ENCODE measurements at places on chromosomes 7 and 10.

- DNase-seq, result no peak
Observed at GRCh38 chr10:75470901-75471300, 39.5 kb downstream of the LRMDA start.

GRCh38 chr7:20190560-20191390, 26.4 kb downstream of the MACC1 start:
- no peak for DNase-seq

GRCh38 chr7:28942168-28942567, 16.0 kb downstream of the TRIL start:
- no peak for DNase-seq

GRCh38 chr7:102415685-102416225, 17.6 kb upstream of the ORAI2 start:
- no peak for DNase-seq

- no peak for DNase-seq
Observed at GRCh38 chr7:38855386-38855785, 53.6 kb downstream of the VPS41 start.

GRCh38 chr10:133365461-133366129, 7.6 kb downstream of the ECHS1 start:
- DNase-seq, result no peak

DNA sequence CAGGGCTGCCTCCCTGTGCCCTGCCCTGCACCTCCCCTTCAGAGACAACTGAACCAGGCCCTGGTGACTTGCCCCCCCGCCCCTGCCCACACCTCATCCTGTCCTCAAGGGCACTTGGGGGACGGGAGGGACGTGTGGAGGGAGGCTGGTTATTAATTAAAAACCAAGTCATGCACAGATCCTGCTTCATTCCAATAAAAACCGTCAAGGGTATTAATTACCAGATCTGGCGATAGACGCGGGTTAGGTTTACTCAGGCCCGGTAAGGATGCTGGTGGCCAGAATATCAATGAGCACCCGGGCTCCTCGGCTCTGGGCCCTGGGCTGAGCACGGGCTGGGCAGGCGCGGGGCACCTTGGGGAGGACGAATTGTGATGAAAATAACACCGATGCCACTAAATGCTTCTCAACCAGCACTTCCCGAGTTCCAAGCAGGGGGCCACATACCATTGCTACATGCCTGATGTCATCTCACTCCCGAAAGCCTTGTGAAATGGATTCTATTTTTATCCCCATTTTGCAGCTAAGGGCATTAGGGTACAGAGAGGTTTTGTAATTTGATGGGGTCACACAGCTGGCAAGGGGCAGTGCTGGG, 24.5 kb upstream of the GTF2IRD1 start:
- DNase-seq, result no peak

- peak; percentile 30 for DNase-seq
Observed at GRCh38 chr10:128286762-128287500, 160.7 kb upstream of the MKI67 start.

GRCh38 chr7:137992550-137993394, 9.1 kb downstream of the CREB3L2 start:
- no peak for DNase-seq

DNA sequence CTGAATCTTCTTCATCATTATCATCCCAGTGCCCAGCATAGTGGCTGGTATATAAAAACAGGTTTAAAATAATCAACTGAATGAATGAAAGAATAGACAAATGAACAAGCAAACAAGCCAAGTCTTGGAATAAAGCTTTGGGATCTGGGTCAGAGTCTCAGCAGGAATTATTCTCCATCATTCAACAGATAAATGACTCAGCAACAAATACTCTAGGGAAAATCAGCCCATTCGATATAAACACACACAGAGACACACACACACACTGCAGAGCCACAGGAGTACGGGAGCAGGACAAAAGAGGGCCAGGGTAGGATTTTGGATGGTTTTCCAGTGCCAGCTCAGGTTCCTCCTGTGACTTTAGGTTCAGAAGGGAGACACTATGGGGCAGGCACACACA, 29.2 kb upstream of the DLX6 start:
- DNase-seq, result no peak

- DNase-seq, result no peak
Observed at GRCh38 chr7:47586925-47587324, 5.0 kb upstream of the TNS3 start.

DNA sequence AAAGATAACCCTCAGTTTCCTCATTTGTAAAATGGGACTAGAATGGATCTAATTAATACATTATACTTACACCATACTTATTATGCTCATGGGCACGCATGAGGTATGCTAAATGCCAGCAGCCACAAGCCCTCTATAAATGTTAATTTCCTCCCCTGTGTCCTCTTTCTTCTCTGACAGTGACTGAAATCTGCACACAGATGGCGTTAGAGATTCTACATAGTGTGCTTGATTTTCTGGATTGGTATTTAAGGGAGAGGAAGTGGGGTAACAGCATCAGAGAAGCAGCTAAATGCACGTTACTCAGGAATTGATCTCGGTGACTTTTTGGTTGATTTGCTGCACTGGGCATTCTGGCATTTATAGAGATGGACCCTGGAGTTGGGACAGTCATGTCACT, 568.5 kb downstream of the CALN1 start:
- DNase-seq, result no peak

DNA sequence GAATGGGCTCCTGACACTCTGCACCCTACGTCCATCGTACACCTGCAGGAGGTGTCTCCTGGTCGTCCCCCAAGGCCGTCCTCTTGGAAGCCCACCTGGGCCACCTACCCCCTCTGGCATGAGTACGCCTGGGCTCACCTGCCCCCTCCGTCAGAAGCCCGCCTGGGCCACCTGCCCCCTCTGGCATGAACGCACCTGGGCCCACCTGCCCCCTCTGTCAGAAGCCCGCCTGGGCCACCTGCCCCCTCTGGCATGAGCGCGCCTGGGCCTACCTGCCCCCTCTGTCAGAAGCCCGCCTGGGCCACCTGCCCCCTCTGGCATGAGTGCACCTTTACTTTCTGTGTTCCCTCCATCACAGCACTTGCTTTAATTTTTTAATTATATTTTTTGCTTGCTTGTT, 401.2 kb downstream of the PTPRN2 start:
- DNase-seq, result no peak

- DNase-seq, result peak; percentile 6
Observed at GRCh38 chr7:37942934-37943610, 22.6 kb downstream of the EPDR1 start.

DNA sequence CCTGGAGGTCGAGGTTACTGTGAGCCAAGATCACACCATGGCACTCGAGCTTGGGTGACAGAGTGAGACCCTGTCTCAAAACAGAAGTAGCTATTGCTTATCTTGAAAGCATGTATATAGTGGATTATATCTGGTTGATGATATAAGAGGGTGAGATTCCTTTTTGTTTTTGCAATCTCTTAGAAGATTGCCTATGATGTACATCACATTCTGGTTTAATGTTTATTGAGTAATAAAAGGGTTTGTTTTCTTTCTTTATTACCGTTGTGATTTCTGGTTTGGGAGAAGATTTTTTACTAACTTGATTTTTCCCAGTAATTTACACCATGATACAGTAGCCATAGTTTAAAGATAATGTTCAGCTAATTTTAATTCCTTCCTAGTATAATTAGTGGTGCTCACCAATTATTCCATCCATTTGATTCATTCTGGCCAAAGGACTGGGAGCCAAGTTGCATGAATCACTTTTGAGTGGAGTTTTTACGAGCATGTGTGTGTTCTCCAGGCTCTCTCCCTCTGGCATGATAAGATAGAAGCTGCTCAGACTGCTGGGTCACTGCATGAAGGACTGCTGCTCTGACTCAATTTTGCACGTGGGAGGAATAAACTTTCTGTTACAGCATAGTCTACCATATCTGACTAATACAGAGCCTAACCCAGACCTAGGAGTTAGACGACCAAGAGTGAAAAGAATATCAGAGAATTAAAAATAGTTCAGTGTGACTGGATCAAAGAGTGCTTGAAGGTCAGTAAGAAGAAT, 13.5 kb upstream of the TSPAN13 start:
- DNase-seq, result no peak

- no peak for DNase-seq
Observed at GRCh38 chr10:26477501-26477900, 39.4 kb downstream of the APBB1IP start.

- DNase-seq, result no peak
Observed at GRCh38 chr10:80894311-80894791, 356.6 kb downstream of the SH2D4B start.

DNA sequence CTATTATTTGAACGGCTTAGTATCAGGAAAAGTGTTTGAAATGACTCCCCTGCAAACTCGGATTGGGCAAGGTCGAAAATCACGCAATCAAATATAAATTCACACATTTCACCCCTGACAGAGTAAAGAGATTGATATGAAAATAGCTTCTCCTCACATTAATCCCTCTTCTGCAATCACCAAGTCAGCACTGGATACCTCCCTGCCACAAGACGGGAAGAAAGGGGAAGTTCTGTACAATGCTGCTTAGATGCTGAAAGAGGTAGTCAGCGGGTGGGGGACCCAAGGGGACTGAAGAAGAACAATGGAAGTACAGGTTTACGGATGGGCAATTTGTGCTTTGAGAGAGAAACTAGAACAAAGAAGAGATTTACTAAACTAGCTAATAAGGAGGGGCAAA, 72.0 kb upstream of the ANK3 start:
- DNase-seq, result peak; percentile 42

DNA sequence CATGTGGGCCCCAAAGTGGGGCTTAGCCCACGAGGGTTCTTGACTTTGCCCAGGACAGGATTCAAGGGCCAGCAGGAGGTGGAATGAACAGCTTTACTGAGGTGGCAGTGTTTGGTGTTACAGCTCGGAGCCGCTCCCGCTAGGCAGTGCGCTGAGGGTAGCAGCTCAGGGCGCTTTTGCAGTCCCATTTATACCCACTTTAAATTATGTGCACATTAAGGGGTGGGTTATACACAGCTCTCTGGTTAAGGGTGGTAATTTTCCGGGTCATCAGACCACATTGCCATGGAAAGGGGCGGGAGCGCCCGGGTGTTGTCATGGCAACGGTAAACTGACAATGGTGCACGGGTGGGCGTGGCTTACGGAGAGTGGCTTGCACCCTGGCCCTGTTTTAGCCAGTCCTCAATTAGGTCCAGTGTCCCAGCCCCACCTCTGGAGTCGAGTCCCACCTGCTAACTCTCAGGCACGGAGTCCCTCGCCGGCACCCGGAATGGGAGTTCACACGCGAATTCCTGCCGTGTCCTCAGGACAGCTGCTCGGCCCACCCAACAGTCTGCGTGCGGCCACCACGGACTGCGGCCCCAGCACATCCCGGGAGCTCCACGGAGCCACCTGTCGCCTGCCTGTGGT, 58.2 kb upstream of the PDGFA start:
- no peak for DNase-seq

DNA sequence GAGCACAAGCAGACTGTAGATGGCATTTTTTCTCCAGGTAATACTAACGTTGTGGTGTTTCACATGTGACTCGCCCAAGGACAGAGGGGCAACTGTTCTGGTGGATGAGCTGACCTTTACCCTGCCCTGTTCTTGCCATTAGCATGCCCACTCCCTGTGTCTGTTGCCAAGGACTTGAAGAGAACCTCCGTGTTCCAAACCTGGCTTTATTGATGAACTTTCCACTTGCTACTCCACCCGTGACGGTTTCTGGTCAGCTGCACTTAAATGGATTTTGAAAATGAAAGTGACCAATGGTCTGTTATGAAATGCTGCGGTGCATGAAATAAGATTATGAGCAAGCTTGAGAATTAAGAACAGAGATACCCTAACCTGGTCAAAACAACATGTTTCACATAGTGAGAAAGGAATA, 30.4 kb downstream of the LRRC4 start:
- DNase-seq, result no peak

DNA sequence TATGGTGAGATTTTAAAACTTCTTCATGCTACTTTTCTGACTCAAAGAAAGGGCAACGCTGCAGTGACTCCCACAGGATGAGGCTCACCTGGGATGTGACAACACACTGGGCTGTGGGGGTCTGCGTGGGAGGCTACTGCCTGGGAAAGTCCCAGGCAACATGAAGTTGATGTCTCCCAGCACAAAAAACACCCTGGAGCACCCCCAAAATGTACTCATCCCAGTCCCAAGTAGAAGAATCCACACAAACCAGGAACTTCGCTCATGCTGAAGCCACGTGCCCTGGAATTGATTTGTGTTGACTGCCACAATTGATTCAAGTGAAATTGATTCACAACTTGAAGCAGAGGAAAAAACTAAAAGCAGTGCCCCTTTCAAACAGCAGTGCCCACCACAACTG, 24.9 kb upstream of the PTPRN2 start:
- no peak for DNase-seq

GRCh38 chr7:130936202-130936931, 202.4 kb upstream of the KLF14 start:
- no peak for DNase-seq

GRCh38 chr7:151194188-151194587, 7.1 kb upstream of the ASB10 start:
- DNase-seq, result no peak

GRCh38 chr7:88324699-88325098, 18.0 kb upstream of the STEAP4 start:
- DNase-seq, result no peak

DNA sequence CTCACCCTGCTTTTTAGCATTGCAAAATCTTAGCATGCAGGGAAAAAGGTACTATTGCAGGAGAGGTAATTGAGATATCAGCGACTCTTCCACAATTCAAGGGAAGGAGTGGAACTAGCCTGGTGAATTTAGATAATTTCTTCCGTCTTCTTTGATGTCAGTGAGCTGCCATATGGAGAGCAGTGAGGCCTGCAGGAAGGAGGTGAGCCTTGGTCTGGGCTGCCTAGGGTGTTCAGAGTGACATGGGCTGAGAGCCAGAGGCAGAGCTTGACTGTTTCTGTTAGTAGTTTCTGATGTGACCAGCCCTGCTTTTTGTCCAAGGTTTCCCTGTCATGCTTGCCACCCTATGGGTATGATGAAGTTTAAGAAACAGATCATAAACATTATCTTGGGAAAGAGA, 28.6 kb downstream of the KAT6B start:
- DNase-seq, result no peak

DNA sequence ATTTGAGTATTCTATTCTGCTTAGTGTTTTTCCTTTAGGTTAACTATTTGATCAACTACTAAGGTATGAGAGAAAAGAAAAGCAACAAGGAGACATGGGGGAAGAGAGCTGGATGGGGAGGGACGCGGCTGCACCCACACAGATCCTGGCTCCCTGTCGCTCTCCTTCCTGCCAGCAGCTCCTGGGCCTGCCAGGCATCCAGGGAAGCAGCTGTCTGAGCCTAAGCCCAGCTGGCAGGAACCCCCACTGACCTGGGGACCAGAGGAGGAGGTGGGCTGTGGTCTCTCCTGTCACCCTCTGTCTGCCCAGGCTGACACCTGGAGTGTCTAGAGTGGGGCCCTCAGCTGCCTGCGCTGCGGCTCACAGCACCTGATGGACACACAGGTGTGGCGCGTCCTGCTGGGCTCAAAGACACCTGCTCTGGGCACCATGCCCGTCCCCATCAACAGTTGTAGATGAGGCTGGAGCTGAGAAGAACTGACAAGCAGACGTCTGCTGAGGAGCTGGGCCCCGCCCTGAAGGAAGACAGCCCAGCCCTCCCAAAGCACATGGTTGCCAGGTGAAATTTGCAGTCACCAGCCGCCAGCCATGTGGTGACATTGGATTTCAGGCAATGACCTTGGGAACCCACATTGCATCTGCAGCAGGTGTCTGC, 207.9 kb downstream of the PLXNA4 start:
- no peak for DNase-seq

GRCh38 chr10:77355844-77356243, 281.8 kb downstream of the KCNMA1 start:
- no peak for DNase-seq
